ENCODE measurements at places on chromosomes 16 and 17.

DNA sequence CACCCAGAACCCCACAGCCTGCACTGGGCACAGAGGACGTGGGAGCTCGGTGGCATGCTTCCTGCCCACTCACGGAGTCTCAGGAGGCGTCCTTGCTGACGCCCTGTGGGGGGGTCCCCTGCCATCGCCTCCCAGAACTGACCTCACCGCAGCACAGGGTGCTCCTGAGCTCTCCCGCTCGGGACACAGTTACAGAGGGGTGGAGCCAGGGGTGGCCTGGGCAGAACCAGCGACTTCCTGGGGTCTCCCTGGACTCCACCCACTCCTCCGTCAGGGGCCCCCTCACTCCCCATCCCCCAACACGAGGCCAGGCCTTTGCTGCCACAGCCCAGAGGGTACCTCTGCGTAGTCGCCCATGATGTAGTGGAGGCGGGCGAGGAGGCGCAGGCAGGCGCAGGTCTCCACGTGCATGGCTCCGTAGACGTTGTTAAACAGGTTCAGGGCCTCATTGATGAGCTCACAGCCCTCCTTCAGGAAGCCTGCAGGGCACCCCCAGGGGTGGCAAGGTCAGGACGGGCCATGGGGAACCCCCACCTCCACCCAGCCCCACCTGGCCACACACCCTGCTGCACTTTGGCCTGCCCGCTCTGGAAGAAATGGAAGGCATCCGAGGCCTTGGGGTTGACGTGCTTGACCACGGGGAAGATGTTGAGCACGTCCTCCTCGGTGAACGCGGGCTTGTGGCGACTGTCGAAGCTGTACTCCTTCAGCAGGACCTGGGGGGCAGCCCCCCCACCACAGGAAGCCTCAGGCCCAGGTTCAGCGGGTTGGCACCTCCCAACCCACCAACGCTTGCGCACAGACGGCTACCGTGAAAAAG is 17.8 kb downstream of the CLUH start:
- DNase-seq, result no peak

DNA sequence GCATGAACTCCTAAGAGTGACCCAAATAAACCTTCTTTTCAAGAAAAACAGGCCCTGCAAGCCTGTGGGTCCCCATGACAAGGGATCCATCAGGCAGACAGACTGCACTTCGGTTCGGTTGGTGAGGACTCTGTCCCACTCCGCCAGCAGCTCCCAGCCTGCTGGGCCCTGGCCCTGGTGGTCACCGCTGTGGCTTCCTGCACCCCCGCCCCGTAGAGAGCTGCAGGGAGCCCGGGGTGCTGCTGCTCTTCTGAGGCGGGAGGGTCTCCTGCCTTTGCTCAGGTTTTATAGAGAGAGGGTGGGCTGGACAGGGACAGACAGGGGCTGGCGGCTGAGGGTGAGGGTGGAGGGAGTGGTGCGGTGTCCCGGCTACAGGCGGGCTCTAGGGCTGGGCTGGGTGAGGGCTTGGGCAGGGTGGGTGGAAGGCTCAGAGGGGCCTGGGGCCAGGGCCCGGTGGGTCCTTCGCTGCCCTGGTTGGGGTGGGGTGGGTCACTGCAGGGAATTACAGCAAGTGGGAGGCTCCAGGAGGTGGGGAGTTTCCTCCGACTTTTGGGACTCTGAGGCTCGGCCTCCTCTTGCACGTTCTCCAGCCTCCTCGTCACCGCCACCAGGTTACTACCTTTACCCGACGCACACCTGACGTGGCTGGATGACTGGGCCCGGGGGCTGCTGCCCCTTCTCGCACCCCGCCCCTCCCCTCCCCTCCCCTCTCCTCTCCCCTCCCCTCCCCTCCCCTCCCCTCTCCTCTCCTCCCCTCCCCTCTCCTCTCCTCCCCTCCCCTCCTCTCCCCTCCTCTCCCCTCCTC is 90.2 kb upstream of the CBX4 start:
- no peak for DNase-seq

- no peak for DNase-seq
Measured at GRCh38 chr16:85206472-85207356, 94.4 kb upstream of the CIBAR2 start.

DNA sequence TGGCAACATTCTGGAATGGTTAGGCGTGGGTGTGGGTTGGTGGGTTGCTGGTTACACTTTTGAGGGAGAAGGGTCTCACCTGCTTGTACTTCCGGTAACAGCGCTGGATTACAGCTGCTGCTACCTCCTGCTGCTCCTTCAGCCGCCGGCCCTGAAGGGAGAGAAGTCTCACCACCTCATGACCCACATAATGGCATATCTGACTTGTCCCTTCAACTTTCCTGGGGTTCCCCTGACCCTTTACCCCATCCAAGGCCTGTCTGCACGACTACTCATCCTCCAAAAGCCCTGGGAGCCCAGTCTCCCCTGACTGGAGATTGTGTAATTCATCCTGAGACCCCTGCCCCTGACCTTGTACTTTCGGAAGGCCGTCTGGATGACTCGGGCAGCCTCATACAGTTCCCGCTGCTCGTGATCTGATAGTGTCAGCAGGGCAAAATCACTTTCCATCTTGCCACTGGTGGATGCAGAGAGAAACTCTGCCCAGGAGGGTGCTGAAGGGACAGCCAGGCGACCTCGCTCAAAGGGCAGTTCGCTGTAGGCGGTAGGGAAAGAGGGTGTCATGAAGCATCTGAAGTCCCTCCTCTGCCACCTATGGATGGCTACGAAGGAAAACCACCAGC is 2.0 kb upstream of the SPAG7 start:
- DNase-seq, result no peak

DNA sequence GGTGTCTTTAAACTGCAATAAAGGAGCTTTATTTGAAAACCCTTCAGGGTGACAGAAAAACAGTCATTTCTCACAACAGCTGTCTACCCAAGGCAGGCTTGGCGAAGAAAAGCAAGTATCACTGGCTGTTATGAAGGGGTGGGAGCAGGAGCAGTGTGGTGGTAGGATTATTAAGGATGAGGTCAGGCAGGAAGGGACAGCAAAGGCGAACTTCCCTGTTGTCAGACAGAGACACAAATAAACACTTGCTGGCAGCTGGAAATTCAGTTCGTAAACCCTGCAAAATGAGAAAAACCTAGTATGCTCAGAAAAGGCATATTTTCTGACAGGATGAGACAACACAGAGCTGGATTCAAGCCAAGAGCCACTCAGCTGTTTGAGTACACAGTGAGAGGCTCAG is 416.3 kb upstream of the CDH5 start:
- DNase-seq, result no peak

DNA sequence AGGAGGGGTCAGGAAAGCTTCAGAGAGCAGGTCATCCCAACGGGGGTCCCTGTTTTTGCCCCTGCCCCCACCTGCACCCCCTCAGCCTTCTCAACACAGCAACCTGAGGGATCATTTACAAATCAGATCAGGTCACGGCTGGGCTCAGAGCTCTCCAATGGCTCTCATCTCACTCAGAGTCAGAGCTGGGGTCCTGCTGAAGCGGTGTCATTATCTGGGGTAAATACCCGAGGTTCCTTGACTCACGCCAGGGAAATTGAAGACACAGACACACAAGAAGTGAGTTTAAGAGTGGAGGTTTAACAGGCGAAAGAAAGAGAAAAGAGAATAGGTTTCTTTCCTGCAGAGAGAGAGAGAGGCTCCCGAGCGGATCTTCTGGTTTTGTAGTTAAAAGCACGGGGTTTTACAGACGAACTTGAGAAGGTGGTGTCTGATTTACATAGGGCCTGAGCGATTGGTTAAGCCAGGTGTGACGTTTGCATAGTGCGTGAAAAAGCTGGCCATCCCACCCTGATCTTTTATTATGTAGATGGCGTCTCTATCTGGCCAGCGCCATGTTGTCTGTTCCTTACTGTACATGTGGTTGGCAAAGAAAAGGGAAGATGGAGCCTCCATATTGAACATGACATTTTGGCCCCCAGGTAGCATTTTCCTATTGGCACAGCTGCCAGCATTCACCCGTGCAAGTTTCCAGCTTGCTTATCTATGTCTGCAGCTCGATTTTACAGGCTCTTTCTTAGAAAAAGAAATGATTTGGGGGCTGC is 51.4 kb downstream of the WSB1 start:
- no peak for DNase-seq

DNA sequence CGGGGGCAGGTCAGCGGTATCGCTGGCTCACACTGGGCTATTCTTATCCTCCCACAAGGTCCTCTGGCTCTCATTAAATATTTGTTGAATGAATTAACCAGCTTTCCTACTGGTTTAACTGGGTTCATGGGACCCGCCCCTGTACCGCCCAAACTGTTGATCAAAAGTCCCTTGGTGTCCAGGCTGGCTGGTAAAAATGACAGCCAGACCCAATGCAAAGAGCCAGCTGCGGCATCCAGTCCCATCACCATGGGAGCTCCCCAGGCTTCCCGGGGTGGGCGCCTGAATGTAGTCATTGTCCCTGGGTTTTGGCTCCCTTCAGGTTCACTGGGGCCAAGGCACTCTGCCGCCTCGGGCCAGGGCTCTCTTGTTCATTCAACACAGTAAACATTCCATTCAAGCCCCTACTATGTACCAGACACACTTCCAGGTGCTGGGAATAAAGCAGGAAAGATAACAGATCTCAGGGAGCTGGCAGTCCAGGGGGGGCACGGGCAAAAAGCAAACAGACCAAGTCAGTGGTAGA is 11.7 kb upstream of the ATP2C2 start:
- no peak for DNase-seq

DNA sequence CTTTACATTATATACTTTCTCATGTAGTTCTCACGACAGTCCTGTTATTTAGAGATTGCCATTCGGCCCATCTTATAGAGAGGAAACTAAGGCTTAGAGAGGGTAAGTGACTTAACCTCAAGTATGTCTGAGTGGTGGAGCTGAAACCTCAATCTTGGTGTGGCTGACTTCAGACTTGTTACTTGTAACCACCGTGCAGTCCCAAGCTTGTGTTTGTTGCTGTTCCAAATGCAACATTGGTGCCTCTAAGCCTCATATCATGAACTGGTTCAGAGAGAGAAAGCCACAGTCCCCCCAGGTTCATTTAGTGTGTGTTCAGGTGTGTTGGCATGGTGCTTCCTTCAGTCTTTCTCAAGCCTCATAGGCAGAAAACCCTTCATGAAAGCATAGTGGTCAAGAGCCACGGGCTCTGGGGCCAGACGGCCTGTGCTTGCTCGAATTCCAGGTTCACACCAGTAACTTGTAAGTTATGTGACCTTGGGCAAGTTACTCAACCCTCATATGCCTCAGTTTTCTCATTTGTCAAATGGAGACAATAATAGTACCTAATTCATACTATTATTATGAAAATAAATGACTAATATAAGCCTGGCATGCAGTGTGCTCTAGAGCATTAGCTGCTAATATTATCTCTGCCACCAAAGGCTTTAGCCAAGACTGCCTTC is 39.9 kb downstream of the CDH1 start:
- no peak for DNase-seq

DNA sequence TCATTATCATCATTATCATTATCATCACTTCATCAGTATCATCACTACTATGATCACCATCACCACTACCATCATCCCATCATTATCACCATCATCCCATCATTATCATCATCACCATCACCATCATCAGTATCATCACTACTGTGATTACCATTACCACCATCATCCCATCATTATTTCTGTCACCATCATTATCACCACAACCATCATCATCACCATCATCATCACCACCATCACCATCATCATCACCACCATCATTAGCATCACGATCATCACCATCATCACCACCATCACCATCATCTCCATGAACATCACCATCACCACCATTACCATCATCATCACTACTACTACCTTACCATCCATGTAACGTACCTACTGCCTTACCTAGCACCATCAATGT is 368.8 kb downstream of the SEC14L1 start:
- no peak for DNase-seq

DNA sequence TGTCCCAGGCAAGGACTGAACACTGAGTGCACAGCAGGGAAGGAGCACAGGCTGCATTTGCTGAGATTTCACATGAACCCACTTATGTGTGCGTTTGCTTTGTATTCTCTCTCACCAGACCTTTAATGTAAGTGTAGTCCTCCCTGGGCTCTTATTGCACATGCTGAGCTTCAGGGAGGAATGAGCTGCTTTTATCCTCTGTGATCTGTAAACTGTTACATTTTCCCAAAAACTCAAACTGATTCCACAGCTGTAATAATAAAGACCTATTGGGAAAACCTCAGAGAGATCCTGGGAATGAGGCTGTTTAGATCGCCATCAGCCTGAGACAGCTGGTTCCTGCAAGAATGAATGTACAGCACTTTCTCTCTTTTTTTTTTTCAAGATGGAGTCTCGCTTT is 53.6 kb upstream of the ADORA2B start:
- no peak for DNase-seq

DNA sequence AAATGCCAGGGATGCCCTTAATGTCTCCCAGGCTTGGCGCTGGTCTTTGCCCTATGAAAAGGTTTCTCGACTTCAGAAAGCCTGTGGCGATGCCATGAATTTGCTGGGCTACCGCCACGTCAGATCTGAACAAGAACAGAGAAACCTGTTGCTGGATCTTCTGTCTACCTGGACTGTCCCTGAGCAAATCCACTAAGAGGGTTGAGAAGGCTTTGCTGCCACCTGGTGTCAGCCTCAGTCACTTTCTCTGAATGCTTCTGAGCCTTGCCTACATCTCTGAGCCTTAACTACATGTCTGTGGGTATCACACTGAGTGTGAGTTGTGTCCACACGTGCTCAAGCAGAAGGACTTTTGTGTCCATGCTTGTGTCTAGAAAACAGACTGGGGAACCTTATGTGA is 11.4 kb downstream of the CHST4 start:
- no peak for DNase-seq

DNA sequence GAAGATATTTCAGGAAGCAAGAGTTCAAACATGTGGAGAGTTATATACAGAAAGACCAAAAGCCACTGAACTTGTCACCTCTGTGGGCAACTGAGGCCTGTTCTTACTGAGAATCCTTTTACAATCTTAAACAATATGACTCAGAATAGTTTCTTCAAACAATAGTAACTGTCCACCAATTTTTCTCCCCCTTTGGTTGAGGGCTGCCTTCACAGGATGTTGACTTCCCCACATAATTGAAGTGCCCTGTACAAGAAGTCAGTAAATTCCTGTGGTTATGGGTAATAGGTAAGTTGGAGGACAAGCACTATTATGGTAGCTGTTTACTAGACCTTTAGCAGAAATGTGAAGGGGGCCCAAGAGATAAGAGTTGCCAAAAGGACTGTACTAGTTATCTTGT is 215.8 kb downstream of the CDH8 start:
- no peak for DNase-seq

- no peak for DNase-seq
Measured at GRCh38 chr16:51636920-51637769, 486.1 kb upstream of the SALL1 start.

DNA sequence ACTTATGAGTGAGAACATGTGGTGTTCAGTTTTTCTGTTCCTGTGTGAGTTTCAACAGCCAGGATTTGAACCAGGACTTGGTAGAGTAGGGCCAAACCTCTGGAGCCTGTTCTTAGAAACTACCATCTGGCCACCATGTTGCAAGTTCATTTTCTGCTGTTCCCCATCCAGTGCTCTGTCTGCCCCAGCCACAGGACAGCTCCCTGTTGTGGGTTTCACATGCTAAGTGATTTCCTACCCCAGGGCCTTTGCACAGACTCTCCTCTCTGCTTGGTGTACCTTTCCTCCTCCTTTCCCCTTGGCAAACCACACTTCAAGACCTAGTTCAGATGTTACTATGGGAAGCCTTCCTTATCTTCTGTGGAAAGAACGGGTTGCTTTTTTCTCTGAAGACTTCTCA is 79.5 kb downstream of the HS3ST4 start:
- no peak for DNase-seq

Data from activated T-helper 1 cell treated with anti-CD3 and anti-CD28 coated beads, Interleukin-2, amount 50 U/mL, for 16 hours (primary cell).